ENCODE measurements at places on chromosomes 6 and 20. TPM values are rescaled to one million over a fixed set of nuclear protein-coding genes. Genes with fewer than 3 reads are reported as not detected.

DNA sequence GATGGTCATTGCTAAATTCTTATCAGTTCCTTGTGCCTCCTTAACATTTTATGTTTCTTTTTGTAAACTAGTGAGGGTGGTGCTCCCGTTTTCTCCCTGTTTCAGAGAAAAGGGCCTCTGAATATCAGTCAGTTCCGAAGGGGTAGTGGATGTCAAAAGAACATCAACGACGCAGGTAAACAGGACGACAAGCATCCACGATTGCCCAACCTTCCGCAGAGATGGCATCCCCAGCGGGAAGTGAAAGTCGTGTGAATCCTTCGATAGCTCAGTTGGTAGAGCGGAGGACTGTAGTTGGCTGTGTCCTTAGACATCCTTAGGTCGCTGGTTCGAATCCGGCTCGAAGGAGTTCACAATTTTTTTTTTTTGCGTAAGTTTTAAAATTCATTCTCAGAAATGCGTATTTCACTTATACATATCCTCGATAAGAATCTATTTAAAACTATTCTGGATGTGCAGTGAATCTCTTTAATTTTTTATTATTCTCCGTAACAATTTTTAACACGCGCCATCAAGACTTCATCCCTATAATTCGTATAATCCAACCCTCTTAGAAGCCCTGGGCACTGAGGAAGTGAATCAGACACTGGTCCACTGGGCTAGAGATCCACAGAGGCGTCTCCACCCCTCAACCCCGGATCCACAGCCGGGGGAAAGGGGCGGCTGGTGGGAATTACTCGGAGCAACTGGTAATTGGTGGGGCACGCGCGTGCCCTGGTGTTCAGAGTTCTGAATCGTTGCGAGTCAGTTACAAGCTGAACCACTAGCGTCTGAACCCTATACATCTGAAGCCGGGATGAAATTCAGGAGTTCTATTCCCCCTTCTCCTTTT lies 27.9 kb upstream of the ABT1 start:
- peak; percentile 96 for DNase-seq

- no peak for DNase-seq
Observed at GRCh38 chr6:14851281-14851680, 394.6 kb upstream of the JARID2 start.

DNA sequence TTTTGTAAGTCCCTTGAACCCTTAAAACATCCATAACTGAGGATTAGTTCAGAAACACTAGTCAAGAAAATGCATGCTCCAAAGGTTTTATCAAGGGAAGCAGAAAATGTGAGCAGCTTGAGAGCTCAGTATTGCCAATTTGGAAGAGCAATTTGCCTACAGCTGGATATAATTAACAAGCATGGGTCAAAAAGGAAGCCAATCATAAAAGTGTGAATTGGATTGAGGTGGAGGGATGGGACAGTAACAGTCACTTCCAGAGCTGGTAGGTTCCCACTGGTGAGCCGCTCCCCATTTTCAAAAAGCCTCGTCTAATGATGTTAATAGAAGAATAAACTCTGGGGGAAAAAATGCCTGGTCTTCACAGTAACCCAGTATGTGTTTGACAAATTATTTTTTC lies 5.0 kb upstream of the PTPRK start:
- no peak for DNase-seq

DNA sequence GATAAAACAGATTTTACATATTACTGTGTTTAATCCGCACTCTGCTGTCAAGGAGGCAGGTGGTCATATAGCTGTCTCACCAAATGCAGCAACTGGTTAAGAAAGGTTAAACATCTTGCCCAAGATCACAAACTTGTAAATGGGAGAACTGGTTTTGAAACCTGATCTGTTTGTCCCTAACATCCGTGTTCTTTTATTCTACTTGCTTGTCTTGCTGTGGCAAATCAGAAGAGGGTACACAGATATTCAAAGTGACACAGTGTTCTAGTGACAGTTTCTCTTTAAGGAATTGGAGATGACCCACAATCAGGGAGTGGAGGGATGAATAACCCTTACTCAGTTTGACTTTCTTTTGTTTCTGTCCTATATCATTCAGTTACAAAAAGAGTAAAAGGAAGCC lies 83.0 kb upstream of the SGK1 start:
- DNase-seq: no peak

GRCh38 chr6:137309078-137309762 lies 90.0 kb upstream of the IFNGR1 start:
- DNase-seq: no peak

DNA sequence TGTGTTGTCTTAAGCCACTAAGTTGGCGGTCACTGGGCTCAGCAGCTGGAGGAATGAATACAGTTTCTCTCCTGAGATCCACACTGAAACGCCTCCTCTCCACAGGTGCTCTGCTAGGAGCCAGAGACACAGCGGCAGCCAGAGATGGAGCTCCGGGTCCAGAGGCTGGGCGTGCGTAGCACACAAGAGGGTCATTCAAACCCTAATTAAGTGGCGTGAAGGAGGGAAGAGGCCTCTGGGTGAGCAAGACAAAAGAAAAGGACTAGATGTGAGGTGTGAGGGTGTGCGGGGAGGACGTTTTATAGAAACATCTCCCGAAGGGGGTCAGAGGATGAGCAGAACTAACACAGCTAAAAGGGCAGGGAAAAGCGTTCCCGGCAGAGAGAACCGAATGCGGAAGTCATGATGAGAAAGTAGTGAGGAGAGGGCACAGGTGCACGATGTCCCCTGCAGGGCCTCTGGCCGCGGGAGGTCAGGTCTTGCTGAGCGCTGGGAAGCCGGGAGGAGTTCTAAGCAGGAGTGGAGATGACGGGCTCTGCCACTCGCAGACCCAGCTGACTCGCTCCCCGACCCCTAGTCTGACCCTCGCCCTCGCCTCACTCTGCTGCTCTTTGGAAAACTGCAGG lies 54.4 kb downstream of the BMP7 start:
- DNase-seq: no peak

DNA sequence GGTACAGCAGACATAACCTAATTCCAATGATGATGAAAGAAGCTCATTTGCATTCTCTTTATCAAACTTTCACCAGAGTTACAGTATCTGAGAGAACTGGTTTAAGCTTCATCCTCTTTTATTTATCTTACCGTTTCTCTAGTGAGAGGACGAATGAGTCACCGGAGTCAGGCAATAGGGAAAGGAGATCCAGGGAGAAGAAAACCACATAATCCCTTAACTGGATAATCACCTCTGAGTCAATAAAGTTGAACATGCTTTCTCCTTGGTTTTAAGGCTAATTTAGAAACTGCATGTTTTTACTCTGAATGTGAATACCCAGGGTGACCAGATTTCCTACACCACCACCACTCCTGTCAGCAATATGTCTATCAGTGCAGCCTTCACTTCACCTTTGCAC lies 313.7 kb upstream of the TBX18 start:
- no peak for DNase-seq

DNA sequence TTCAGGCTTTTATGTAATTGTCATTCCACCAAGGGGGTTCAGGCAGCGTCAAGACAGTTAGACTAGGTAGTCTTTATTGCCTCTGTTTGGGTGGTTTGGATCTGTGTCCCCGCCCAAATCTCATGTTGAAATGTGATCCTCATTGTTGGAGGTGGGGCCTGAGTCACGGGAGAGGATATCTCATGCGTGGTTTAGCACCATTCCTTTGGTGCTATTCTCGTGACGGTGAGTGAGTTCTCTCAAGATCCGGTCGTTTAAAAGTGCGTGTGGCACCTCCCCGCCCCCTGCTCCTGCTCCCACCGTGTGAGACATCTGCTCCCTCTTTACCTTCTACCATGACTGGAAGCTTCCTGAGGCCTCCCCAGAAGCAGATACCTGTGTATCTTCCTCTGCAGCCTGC lies 51.3 kb upstream of the FOXC1 start:
- DNase-seq: no peak

GRCh38 chr20:43900121-43900466 lies 14.6 kb upstream of the TOX2 start:
- no peak for DNase-seq

DNA sequence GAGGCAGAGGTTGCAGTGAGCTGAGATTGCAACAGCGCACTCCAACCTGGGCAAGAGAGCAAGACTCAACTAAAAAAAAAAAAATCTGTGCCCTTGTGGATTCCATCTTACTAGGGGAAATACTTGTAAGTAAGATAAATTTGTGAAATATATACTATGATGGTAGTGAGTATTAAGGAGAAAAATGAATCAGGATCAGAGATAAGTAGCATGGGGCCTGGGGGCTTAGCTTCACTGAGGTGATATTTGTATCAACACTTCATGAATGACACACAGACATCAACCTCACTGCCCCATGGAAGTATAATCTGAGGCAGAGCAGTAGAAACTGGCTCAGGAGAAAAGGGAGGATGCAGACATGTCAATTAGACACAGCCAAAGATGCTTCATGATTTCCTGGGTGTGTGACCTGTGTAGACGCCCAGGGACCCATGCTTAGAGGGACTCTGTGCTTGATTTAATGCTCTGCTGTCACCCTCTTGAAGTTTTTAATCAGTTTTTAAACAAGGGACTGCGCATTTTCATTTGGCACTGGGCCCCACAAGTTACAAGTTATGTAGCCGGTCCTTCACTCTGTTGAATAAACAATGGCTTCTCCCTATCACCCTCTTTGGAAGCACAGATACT lies 41.9 kb downstream of the PCNA start:
- DNase-seq: no peak

- DNase-seq: no peak
Observed at GRCh38 chr20:11170025-11170424, 496.2 kb upstream of the JAG1 start.

DNA sequence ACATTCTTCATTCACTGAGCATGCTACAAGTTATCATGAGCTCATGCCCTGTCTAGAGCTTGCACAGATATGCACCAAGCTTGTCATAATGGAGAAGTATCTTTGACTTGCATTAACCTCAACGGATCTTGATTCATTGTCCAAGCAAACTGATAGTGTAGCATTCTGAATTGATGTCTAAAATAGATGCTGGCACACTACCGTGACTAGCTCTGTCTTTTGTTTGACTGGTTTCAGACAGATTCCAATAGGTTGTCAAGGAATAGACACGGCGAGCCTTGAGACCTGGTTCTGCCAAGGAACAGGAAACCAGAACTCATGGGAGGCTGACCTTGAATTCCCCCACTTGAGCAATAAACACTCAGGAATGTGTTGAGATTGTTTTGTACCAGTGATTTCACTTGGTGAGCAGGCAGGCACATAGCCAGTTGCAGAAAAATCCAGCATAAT lies 1153.1 kb upstream of the GJE1 start:
- DNase-seq: no peak

- no peak for DNase-seq
Observed at GRCh38 chr20:49685809-49686208, 27.9 kb downstream of the B4GALT5 start.

Gene CDC40
- 23.2 TPM for total RNA-seq

Gene ZBTB12
- 9.0 TPM for total RNA-seq

Gene ECT2L
- not detected for total RNA-seq

Gene MICB
- total RNA-seq: 3.6 TPM

All from endothelial cell (in vitro differentiated cells).